ENCODE measurements at places on chromosomes 11 and 22.

DNA sequence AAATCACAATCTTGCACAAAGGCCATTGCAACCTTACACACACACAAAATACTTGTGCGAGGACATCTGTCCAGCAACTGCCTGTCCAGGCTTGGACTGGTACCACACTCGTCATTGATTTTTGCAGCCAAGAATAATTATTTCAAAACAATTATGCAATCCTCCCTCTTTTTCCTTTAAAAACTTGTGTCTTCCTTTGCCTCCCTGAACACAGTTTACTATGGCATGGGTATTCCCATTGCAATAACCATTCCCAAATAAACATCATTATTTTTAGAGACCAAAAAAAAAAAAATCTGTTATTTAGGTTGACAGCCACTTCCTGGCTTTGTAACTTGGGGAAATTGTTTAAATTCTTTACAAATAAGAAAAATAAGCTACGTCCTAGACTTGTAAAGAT is 54.0 kb downstream of the C11orf91 start:
- H3K27ac ChIP-seq, result no peak overlapping the region
- H3K36me3 ChIP-seq, result no peaks in the 10 kb centered on the region
- H3K27me3 ChIP-seq, result no peaks in the 10 kb centered on the region
- no peak for DNase-seq
- H3K4me3 ChIP-seq, result no peak overlapping the region

DNA sequence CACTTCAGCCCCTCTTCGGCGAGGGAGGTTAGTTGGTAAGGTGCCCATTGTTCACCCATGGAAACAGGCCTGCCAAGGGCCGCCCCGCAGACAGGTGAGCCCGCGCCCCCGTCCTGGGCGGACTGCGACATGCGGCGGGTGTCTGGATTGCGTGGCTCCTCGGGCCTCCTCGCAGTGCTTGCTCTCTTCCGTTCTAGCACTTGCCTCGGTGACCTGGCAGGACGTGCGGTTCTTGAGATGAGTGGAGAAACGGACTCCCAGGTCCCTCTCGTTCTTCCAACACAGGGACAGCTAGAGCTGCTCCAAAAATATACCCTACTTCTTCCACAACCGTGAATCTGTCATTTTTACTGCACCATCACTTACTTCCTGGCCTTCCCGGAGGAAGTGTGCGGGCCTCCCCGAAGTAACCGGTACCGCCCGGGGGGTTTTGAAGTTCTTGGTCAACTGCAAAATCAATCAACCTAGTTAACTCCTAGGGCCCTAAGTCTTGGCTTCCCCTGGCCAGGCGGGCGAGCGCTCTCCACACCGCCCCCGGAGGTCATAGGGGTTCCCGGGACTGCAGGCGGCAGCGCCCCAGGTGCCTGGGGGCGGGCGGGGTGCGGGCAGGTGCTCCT is 745 bp upstream of the ZBTB44 start:
- no peaks in the 10 kb centered on the region for H3K27me3 ChIP-seq
- peak overlapping the region; percentile 92 for H3K4me3 ChIP-seq
- peak; percentile 89 for DNase-seq
- H3K36me3 ChIP-seq, result no peaks in the 10 kb centered on the region
- peaks cover 11% of the 10 kb centered on the region for H3K4me1 ChIP-seq
- peak overlapping the region; percentile 93 for H3K27ac ChIP-seq

- no peaks in the 10 kb centered on the region for H3K4me1 ChIP-seq
- H3K27ac ChIP-seq, result no peak overlapping the region
- no peaks in the 10 kb centered on the region for H3K36me3 ChIP-seq
- no peak for DNase-seq
Measured at GRCh38 chr11:8374716-8375115, 111.0 kb upstream of the LMO1 start.

DNA sequence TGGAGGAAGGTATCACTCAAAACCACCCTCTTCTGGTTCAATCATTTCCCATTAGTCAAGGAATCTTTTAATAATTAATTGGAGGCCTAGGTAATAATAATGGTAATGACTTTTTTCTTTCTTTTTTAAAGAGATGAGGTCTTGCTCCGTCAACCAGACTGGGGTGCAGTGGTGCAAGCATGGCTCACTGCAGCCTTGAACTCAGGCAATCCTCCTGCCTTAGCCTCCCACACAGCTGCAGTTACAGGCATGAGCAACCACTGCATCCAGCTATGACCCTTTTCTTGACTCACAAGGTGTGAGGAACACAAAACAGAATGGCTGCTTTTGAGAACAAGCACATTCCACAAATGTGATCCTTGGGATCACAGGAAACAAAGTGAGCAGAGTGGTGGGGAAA is 3.6 kb downstream of the POLDIP3 start:
- no peaks in the 10 kb centered on the region for H3K27me3 ChIP-seq
- H3K27ac ChIP-seq, result peak overlapping the region; percentile 95
- no peak for DNase-seq
- no peak overlapping the region for H3K4me3 ChIP-seq
- H3K36me3 ChIP-seq, result peaks cover 11% of the 10 kb centered on the region
- H3K4me1 ChIP-seq, result peaks cover 60% of the 10 kb centered on the region
